ENCODE measurements at places on chromosomes 7 and 10. TPM values are rescaled to one million over a fixed set of nuclear protein-coding genes. Genes with fewer than 3 reads are reported as not detected.

GRCh38 chr7:140653319-140654108, 12.9 kb upstream of the DENND2A start:
- DNase-seq = peak; percentile 83

GRCh38 chr10:91778485-91778884, 19.7 kb upstream of the TNKS2 start:
- DNase-seq = no peak

DNA sequence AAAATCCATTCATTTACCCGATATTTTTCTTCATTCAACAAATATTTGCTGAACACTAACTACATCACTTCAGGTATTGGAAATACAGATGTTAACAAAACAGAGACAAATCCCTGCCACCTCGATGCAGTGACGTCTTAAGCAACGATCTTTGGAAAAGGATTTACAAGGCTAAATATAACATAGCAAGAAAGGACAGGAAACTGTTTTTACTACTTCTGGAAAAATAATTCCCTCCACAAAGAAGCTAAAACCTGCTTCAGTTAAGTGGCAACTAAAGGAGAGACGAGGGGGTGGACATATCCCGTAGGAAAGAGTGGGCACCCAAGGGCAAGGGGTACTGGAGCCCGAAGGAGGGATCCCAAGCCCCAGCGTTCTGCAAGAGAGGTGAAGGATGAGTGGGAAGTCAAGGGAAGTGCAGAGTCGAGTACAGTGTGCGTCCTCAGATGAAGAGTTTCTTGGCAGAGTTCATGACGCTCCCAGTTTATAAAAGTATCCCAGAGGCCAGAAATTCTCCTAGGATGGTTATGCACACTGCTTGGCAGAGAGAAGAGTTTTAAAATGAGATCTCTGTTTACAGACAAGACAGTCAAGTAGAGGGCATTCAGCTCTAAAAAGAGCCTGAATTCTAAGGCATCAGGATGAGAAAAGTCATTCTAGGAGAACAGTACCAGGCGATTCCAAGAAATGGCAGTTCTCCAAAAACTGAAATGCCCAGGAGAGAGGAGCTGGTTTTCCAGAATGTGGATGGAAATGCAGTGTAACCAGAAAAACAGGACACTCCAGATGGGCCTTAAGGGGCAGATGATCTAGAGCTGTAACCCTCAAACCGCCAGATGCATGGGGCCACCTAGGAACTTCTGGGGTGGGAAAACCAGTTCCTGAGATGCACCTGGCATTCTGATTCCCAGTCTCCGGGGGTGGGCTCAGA, 97.3 kb downstream of the GRB10 start:
- peak; percentile 66 for DNase-seq

DNA sequence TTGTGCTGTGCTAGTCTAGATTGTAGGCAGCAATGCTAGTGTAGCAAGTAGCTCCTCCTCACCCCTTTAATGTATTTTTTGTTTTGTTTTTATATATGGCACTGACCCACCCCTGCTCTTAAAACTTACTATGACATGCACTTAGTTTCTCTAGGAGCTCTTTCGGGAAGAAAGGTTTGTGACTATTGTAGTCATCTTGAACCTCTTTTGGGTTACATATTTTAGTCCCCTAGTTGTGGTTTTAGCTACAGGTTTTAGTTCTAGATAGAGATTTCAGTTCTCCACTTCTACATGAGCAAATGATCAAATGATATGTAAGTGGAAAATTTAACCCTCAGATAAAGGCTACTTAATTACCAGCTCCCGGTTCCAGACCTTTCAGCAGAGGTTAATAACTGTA, 14.9 kb downstream of the MINPP1 start:
- no peak for DNase-seq

DNA sequence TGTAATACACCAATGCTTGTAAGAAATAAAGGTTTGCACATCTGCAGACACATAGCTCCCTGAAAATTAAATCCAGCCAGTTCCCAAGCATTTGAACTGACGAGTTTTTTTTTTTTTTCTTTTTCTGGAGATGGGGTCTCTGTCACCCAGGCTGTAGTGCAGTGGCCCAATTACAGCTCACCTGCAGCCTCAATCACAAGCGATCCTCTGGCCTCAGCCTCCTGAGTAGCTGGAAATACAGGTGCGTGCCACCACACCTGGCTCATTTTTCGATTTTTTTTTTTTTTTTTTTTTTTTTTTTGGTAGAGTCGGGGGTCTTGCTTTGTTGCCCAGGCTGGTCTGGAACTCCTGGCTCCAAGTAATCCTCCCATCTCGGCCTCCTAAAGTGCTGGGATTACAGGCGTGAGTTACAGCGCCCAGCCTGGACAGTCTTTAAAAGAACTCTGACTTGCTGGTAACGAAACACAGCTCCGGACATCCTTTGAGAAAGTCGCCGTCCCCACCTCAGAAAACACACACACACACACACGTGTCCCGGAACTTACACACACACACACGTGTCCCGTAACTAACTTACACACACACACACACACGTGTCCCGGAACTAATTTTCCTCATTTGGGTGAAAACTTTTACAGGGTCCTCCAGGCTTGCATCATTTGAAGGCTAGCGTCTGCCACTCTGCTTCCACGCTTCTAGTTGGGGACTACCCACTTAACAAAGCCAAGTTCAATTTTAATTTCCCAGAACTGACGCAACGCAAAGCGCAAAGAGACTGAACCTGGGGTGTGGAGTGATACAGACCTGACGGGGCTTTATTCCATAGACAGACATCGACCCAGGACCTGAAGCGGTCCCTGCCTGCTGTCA, 18.6 kb downstream of the OCM2 start:
- peak; percentile 11 for DNase-seq

DNA sequence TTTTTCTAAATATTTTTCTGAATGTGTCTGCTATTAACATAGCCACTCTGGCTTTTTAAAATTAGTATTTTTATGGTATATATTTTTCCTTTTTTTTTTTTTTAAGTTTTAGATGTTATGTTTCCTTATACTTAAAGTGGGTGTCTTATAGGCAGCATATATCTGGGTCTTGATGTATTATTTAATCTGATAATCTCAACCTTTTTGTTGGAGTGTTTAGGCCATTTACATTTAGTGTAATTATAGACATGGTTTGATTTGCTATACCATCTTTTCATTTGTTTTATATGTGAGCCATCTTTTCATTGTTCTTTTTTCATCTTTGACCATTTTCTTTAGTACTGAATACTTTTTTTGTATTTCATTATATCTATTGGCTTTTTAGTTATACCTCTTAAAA, 45.0 kb downstream of the TRUB1 start:
- no peak for DNase-seq

DNA sequence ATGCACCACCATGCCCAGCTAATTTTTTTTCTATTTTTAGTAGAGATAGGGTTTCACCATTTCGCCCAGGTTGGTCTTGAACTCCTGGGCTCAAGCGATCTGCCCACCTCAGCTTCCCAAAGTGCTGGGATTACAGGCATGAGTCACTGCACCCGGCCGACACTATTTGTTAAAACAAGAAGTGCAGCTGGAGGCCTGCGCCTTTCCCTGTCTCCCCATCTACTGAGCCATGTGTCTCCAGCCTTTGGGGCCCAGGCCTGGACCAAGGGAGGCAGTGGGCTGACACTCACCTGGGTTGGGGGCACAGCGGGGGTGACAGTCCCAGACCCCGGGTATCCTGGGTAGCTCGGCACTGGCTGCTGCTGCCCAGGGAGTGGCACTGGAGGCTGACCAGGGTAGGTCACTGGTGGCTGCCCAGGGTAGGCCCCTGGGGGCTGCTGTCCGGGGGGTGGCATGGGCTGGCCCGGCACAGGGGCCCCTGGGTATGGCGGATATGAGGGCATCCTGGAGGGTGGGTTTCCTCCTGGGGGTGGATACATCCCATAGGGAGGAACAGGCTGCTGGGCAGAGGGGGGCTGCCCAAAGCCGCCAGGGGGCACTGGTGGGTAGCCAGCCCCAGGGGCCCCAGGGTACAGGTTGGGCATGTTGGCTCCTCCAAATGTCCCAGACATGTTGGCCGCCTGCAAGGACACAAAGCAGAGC, 36.3 kb downstream of the PLAC9 start:
- no peak for DNase-seq

DNA sequence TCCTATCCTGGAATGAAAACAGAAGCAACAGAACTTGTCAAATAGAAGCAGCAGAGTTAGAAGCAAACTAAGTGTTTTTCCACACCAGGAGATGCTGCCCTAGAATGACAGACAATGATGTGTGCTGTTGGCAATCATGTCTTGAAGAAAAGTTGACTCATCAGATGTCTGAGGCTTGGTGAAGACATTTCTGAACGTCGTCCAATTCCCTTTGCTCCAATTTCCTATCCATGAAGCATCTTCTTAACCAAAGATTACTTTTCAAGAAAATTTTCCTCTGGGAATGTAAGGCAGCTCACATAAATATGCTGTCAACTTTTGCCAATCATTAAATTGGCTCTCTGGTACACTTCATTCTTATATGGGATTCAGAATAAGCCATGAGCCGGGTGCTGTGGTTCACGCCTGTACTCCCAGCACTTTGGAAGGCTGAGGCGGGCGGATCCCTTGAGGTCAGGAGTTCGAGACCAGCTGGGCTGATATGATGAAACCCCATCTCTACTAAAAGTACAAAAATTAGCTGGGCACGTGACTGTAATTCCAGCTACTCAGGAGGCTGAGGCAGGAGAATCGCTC, 34.6 kb downstream of the MALSU1 start:
- DNase-seq = peak; percentile 81

DNA sequence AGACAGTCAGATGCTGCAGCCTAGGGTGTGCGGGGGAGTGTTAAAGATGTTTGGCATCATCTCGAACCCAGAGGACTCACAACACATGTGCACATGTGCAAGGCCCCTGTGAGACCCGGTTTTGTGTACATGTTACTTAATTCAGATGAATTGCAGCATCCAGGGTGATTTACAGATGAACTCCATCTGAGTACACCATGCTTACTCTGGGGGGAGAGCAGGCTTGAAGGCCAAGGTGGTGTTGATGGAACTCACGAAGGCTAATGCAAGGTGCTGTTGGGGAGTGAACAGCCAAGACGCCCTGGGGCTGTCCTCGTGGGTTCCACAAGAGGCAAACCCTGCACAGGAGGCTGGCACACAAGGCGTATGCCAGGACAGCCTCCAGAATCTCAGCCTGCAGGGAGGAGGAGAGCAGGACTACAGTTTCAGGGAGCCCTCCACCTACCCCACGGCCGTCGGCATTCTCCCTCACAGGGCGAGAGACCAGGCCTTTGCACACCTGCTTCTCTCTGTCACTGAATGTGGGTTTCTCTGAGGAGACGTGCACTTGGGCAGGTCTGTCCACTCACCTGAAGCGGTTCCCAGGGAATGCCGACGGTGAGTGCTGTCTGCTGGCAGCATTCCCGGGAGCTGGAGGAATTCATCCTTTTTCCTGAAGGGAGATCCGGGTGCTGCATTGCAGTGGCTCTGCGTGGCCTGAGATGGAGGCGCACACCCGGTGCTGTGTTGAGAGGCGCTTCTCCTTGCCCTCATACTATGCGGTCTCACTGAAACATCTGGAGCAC, 178.5 kb upstream of the RNF32 start:
- no peak for DNase-seq

- DNase-seq = no peak
Observed at GRCh38 chr7:91276909-91277308, 12.7 kb downstream of the FZD1 start.

DNA sequence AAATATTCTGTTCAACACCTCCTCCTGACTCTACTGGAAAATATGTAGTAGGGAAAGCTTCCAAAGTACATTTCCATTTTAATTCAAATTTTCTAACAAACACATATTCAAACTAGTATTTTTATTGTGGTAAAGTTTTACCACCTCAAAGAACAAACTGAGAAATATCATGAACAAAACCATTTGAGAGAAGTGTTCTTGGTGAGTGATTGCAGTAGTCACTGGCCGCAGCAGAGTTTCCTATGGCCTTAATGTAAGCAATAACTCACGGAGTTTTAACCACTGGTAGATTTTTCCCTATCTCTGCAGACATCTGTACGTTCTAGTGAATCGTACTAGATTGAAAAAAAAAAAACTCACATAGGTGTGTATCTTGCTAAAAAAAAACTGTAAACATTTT, 487.0 kb upstream of the FZD8 start:
- DNase-seq = no peak

GRCh38 chr10:60286559-60286958, 103.1 kb downstream of the ANK3 start:
- DNase-seq = no peak

GRCh38 chr10:59234194-59234593, 57.8 kb downstream of the PHYHIPL start:
- no peak for DNase-seq

GRCh38 chr10:66928776-66929175, 2.9 kb downstream of the LRRTM3 start:
- no peak for DNase-seq

- DNase-seq = no peak
Observed at GRCh38 chr10:82148764-82149163, 273.8 kb downstream of the NRG3 start.

- DNase-seq = no peak
Observed at GRCh38 chr7:102424129-102424551, 9.2 kb upstream of the ORAI2 start.

DNA sequence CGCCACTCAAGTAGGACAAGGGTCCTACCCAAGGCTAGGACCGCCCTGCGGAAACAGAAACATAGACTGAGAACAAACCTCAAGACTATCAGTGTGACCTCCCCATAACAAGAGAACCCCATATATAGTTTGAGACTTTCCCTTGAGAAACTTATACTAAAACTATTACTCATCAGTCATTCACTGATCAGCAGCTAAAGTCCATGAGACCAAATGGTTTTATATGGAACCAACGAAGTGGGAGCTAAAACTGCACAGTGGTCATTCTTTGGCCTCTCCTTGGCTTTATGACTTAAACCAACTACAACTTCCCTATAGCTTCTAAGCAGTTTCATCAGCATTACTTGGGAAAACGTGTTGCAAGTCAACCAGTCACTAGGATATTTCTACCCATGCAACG, 13.7 kb upstream of the ZSCAN21 start:
- DNase-seq = no peak

GRCh38 chr7:37409461-37409860, 39.2 kb downstream of the ELMO1 start:
- DNase-seq = no peak

- no peak for DNase-seq
Observed at GRCh38 chr7:11786186-11786585, 45.8 kb downstream of the THSD7A start.

GRCh38 chr10:77334501-77334900, 303.1 kb downstream of the KCNMA1 start:
- DNase-seq = no peak

DNA sequence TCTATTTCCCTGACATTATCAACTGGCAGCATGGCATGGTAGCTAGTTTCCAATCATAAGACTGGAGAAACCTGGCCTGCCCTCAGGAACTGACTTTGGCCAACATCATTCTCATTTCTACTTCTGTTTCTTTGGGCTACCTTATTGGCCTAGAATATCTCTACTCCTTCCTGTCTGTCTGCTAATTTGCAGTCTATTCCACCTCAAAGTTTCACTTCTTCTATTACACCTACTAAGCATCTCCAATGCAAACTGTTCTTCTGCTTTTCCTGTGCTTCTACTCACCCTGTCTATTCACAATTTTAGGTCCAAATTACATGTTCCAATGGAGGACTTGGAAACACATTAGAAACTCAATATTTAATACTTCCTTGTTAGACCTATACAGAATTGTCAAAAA, 65.6 kb downstream of the ZNF503 start:
- no peak for DNase-seq

The LIMK1 gene
- polyA plus RNA-seq = 14.6 TPM

The C10orf105 gene
- polyA plus RNA-seq = 0.50 TPM

The ZNF727 gene
- 0.17 TPM for polyA plus RNA-seq

The MDH2 gene
- 264 TPM for polyA plus RNA-seq

The HOGA1 gene
- polyA plus RNA-seq = 0.49 TPM

The APBB1IP gene
- polyA plus RNA-seq = 3.9 TPM

The FAM25A gene
- polyA plus RNA-seq = not detected

The TMEM120A gene
- polyA plus RNA-seq = 46.9 TPM

The ZNF365 gene
- polyA plus RNA-seq = not detected

The HOXA13 gene
- polyA plus RNA-seq = not detected

The ASB15 gene
- polyA plus RNA-seq = 7.3 TPM

Measured in hindlimb muscle (tissue), 1 donor.